ENCODE measurements at places on chromosomes 6 and 20.

- DNase-seq, result no peak
Observed at GRCh38 chr20:57844626-57845596, 135.1 kb upstream of the PMEPA1 start.

DNA sequence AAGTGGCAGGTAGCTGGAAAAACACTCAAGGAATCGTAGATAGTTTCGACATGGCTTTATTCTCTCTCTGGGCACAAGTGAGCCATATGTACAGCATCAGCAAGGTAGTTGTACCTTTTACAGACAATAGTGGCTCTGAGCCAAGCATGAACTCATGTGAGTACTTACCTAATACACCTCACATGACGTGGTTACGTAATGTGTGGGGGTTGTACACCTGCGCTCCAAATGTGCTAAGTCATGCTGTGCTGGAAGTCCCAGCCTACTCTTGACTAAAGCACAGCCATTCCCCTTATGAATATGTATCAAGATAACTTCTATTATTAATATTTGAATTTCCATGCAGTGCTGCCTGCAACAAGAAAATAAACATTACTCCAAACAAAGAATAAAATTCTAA, 78.8 kb upstream of the HMGN3 start:
- DNase-seq, result no peak

- DNase-seq, result peak; percentile 69
Observed at GRCh38 chr6:53979468-53980067, 131.7 kb upstream of the MLIP start.

- DNase-seq, result no peak
Observed at GRCh38 chr6:10577112-10577511, 56.0 kb downstream of the GCNT2 start.

GRCh38 chr20:1286267-1287024, 20.4 kb downstream of the SNPH start:
- DNase-seq, result no peak

DNA sequence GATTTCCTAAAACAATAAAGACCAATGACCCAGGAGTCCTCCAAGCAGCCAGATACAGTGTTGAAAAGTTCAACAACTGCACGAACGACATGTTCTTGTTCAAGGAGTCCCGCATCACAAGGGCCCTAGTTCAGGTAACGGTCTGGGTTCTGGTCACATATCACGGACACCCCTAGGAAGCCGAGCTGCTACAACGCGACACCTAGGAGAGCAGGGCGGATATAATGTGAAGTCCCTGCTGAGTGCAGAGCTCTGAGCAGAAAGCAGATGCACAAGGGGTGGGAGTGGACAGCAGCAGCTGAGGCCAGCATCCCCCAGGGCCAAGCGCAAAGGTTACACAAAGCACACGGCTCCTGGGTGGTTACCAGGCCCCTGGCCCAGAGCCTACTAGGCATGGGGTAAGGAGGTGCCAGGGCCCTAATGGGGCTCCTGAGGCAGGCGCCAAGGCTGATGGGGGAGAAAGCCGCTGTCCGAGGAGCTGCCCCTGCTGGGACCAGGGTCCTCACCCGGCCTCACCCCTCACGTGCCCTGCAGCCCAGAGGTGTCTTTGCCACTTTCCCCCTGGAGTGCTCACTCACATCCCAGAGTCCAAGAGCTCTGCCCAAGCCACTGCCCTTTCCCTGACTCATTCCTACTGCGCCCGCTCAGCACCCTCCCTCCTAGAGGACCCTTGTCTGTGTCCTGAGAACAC, 8.4 kb downstream of the CST7 start:
- no peak for DNase-seq

DNA sequence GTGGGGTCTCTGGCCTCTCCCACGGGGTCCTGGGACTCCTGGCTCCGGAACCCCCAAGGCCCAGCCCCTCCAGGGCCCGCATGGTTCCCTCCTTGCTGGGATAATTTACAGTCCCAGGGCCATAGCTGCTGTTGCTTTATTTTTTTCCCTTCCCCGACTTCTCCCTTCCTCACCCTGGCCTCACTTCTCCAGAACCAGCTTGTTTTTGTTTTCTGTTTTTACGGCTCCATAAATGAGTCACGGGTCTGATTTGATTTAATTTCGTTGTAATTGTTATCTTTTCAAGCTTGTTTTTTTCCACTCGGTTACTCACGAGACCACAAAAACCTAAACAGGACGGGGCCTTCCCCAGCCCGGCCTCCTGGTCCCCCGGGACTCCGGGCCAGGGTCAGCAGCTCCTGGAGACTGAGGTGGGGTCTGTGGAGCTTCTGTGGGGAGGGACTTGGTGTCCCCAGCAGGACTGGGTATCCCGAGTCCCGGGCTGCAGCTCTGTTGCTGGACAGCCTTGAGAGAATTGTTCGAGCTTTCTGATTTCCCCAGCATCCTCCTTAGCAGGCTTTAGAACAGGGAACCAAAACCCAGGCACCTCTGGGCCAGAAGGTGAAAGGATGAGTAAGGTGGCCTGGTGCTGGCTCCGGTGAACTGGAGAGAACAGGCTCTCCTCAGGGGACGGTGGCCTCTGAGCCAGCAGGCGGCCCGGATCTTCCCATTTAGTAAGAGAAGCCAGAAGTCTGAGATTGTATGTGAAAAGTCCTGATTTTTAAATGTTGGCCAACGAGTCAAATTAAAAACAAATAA, 94.9 kb downstream of the CEBPB start:
- DNase-seq, result peak; percentile 69

DNA sequence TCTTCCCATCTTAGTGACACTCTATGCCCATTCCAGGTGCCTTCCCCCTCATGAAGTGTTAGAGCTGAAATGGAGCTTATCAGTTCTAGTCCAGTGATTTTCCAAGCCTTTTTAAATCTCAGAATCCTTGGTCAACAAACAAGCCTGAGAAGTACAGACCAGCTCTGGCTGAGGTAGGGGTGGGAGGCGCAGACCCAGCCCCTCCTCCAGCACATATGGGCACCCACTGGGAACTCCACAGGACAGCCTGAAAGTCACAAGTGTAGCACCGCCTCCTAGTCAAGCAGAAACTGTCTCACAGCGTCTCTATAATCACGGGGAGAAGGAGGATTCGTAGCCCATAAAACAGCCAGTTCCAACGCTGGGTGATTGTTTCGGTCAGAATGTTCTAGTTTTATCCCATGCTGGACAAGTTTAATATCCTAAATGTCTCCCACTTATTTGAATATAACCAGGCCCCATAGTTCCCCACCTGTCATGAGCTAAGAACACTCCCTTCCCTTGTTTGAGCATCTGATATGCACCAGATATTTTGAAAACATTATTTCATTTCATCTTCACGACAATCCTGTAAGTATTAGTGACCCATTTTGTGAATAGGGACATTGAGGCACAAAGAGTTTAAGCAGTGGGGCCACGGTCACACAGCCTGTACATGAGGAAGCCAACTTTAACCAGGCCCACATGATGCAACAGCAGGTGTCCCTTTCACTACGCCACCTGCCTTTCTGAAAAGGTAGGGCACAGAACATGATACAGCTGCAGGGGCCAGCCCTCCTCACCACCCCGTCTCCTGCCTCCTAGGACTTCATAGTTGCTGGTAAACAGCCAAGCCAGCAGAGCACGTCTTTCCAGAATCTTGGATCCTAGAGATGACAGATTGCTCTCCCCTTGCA, 40.1 kb downstream of the TRAF3IP2 start:
- DNase-seq, result no peak

DNA sequence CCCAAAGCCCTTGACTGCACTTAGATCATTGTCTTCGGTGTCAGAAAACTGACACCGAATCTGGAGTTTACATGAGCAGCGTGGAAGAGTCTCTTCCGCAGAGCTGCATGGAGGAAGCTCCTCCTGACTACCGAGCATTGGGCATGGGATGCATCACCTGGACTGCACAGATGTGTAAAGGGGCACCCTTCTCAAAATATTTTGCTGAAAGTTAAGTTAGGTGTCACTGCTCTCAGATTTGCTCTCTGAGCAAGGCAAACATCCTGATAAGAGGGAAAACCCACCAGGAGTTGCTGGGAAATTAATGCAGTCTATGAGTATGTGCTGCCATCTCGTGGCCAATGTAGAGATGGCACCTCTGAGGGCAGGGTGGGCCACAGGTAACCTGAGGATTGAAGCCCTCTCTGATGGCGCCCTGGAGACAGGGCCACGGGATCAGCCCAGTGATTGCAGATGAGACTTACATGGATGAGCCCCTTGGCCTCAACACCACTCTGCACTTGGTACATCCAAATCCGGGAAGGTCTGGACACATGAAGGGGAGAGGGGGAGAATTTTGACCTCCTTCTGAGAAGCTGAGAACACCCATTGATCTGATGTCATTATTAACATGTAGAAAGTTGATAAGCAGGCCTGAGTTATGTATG, 129.9 kb downstream of the LPA start:
- peak; percentile 58 for DNase-seq

Measured in Peyer's patch (tissue), 4 donors.